CD4-positive, alpha-beta T cell treated with Interleukin-2 at 100 ng/mL for 4 hours (primary cell): ENCODE measurements at places on chromosomes 6 and 20.

GRCh38 chr6:150001295-150002008, 23.9 kb downstream of the RAET1L start:
- peak; percentile 18 for DNase-seq

DNA sequence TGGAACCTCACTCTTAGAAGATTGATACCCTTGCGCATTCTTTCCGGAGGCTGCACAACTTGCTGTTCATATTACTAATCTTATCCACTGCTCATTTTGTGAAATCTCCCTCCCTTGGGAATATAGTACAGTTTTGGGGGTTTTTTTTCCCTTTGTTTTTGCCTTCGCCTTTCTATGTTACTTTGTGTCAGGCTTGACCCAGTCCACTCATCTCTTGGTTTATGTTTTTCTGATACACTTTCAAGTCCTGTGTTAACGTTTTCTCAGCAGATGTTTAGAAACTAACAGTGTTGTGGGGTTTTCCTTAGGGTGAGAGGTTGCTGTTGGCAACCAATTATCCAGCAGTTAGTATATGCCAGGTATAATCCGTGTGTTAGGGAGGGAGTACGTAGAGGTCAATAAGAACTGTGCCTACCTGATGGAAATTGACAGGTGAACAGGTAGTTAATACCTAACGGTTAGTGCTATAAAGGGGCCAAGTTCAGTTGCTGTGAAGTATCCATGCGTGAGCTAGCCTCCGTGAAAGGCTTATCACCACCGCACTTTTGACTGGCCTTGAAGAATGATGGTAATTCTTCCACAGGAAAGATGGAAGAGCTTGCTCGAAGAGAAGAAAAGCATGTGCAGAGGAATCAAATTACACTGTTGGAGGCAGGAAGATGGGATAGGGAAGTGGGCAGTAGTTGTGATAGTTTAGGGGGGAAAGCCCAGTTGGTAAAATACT, 1.4 kb downstream of the NFYA start:
- peak; percentile 24 for DNase-seq

DNA sequence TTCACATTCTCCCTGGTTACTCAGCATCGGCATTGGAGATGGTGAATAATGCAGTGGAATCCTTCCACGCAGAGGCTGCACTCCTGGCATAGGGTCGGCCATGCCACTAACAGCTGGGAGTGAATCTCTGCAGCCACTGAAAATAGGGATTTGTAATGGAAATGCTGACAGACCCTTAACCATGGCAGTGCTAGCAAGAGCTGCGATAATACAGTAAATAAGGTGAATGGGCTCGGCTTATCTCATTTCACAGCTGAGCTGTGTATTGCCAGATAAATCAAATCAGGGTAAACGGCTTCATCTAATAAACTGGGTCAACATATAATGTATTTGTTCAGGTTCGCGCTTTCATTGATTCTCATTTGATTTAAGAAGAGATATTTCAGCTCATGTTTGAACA, 156.8 kb downstream of the SLC35B3 start:
- DNase-seq, result no peak

GRCh38 chr20:17662333-17663039, 19.6 kb downstream of the RRBP1 start:
- no peak for DNase-seq

GRCh38 chr6:161649068-161649467, 375.2 kb upstream of the AGPAT4 start:
- DNase-seq, result no peak

GRCh38 chr6:84260196-84260595, 32.8 kb upstream of the CEP162 start:
- no peak for DNase-seq

DNA sequence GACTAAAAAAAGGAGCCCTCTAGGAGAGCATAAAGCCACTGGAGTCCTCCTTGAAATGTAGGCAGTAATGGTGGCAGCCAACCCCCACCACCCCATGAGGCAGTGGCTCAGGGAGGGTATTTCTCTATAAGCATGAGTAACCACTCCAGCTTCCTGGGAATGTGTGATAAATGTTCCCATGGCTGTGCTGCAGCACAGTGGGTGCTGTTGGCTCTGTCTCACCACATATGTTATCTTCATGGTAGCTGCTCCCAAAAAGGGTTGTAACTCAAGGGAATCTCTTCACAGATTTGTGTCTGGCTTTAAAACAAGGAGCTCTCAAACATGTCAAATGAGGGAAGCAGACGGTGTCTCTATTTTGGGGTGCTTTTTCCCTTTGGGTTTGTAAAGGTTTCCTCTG, 7.5 kb upstream of the PHACTR1 start:
- DNase-seq, result no peak

- DNase-seq, result no peak
Measured at GRCh38 chr6:98054453-98054852, 771.4 kb upstream of the MMS22L start.

- DNase-seq, result no peak
Measured at GRCh38 chr6:131382631-131383030, 190.4 kb upstream of the ARG1 start.

DNA sequence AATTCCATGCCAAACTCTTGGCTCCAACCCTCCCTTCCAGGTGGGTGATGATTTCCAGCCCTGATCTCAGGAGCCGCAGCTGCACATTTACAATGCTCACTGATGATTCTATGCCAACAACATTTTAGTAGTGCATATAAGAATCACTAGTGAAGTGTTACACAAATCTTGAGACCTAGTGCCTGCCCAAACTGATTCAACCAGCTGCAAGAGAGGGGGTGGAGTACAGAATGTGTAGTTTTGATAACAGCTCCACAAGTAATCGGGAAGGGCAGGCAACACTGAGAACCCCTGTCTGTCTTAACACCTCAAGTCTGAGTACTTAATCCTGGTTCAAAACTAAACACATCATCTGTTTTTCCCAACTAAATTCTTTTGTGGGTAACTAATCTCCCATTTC, 91.7 kb downstream of the PRDM1 start:
- DNase-seq, result no peak

GRCh38 chr6:79787626-79788025, 156.5 kb downstream of the SH3BGRL2 start:
- no peak for DNase-seq

DNA sequence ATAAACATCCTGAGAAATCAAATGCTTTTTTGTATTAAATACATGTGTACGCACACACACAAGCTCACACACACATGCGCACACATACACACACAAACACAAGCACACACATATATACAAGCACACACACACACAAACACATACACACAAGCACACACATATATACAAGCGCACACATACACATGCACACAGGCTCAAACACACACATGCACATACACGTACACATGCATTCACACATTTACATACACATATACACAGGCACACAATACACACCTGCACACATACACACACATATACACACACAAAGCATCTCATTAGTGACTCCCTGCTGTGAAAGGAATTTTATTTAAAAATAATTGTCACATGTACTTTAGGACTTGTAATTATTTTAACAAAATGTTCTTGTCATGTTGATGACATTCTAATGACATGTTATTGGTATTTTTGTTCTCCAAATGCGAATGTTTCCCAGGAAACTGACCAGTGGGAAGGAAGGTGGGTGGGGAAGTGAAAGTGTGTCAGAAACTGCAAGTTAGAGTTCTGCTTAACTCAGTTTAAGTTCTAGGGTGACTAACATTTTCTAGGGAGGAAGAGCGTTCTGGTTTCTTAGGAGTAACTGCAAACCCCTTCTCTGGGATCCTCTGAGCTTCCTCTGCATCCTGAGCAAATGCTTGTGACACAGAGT, 113.9 kb upstream of the ZNF217 start:
- peak; percentile 43 for DNase-seq

- no peak for DNase-seq
Measured at GRCh38 chr20:24723186-24723585, 225.9 kb upstream of the CST7 start.

- no peak for DNase-seq
Measured at GRCh38 chr6:117487821-117488220, 5.3 kb downstream of the DCBLD1 start.

- no peak for DNase-seq
Measured at GRCh38 chr20:37295001-37295400, 5.5 kb downstream of the MANBAL start.

- DNase-seq, result peak; percentile 9
Measured at GRCh38 chr6:139294090-139294489, 2.3 kb upstream of the TXLNB start.

DNA sequence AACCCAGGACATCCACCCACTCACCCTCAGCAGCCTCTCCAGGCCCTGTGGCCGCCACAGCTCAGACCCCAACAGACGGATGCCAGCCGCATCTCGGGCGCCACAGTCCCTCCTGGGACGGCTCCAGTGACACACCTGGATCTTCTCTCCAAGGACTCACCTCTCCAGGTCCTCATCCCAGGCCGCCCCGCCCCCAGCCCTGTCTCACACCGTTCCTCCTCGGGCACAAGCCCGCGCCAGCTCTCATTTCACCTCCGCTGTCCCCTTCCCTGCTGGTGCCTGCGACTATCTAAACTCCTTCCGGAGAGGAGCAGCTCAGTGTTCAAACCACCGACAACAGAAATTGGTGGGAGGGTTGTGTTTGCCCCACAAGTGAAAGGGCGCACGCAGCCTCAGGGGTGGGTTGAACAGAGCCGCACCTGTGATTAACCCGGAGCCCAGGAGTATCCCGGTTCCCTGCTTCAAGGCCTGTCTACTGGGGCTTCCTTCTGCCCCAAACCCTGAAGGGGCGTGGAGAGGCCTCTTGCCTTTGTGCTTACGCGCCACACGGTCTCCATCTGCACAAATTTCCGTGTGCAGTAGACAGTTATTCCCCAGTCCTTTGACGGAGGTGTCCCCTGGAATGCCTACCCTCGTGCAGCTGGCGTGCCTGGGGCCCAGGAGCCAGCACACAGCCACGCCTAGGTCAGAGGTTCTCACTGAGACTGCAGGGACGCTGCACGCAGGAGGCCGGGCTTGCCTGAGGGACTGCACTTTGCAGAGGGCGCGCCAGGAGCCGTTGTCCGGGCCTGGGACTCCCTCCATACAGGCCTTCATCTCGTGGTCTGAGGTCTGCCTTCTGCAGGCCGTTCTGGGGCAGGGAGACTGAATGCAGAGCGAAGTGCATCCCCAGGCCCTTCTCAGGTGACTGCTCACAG, 232.7 kb downstream of the DLL1 start:
- DNase-seq, result no peak

- DNase-seq, result no peak
Measured at GRCh38 chr6:37783856-37784584, 35.5 kb upstream of the ZFAND3 start.

GRCh38 chr6:110547266-110547964, 71.0 kb upstream of the SLC22A16 start:
- DNase-seq, result no peak

- DNase-seq, result no peak
Measured at GRCh38 chr6:84253380-84253779, 25.9 kb upstream of the CEP162 start.

DNA sequence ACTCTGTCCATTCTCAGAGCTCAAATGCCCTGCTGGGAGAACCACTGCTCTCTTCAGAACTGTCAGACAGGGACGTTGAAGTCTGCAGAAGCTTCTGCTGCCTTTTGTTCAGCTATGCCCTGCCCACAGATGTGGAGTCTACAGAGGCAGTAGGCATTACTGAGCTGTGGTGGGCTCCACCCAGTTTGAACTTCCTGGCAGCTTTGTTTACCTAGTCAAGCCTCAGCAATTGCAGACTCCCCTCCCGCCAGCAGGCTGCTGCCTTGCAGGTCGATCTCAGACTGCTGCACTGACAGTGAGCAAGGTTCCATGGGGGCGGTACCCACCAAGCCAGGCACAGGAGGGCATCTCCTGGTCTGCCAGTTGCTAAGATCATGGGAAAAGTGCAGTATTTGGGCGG, 21.8 kb upstream of the UFL1 start:
- peak; percentile 69 for DNase-seq

DNA sequence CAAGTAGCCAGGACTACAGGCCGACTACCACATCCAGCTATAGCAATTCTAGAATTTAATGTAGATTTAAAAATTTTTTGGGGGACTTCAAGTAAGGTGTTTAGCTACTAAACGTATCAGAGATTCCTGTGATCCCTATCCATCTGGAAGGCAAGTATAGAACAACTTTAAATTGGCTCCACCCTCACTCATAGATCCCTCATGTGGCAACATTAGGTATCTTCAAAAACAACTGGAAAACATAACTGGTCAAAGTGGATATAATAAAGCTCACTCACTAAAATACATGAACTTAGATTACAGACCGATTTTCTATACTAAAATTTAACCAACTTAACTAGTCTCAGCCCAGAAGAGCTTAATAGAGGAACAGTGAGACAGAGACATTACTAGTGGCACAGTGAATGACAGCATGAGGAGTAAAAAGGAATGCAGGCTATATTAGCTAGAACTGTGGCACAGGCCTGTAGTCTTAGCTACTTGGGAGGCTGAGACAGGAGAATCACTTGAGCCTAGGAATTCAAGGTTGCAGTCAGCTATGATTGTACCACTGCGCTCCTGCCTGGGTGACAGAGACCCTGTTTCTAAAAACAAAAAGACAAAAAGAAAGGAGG, 14.7 kb downstream of the NUP153 start:
- no peak for DNase-seq

DNA sequence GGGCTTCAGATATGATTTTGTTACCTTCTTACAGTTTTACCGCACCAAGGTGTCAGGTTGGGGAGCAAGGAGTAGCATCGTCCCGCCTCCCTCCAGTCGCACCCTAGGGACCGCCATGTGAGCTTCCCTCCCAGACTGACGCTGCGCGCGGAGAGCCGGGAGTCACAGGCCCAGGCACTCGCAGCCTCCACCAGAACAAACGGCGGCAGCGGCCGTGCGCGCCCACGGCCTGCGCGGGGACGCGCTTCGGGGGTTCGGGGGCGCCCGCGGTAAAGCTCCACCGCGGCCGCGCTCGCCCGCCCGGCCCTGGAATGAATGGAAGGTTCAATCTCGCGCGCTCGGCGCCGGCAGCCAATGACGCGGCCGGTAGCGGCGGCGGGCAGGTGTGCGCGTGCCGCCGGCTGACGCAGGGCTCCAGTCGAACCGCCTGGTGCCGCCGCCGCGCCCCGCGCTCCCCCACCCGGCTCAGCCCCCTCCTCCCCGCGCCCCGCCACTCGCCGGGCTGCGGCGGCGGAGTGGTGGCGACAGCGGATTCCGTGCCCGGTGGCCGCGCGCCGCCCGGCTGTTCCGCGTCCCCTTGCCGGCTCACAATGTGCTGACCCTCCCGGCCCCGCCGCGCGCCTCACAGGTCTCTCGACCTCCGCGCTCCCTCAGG, 16.5 kb upstream of the LIN28B start:
- no peak for DNase-seq

DNA sequence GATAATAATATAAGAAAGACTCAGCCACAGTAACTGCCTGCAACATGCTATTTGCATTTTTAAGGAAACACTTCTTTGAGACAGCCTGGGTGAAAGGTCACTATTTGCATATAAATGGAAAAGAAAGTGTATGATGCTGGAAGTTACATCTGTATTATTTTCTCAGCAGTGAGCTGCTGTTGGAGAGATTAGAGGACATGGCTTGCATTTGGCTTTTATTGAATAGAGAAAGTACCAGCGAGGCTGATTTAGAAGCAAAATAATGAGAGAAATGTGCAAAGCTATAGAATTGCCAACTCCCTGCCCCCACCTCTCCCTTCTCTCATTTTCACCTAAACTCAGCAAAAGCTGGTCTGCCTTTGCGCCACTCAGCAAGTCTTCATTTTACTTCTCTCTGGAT, 12.7 kb downstream of the MYT1 start:
- no peak for DNase-seq
